ENCODE measurements at places on chromosomes 6 and 20.

DNA sequence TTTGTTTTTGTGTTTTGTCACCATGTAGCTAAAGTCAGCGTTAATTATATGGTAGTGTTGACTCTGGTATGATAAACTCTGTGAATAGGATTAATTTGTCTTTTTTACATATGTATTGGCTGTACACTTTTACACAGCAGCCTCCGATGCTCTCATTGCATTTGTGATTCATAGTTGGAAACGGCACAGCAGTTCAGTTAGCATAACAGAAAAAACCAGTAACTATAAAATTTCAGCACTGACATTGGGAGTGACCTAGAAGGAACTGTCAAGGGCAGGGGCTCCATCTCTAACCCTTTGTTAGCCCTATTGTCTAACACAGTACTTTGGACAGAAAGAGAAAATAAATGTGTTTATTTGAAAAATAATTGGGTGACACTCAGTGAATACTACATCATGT, 5.6 kb upstream of the BEND6 start:
- DNase-seq: no peak

DNA sequence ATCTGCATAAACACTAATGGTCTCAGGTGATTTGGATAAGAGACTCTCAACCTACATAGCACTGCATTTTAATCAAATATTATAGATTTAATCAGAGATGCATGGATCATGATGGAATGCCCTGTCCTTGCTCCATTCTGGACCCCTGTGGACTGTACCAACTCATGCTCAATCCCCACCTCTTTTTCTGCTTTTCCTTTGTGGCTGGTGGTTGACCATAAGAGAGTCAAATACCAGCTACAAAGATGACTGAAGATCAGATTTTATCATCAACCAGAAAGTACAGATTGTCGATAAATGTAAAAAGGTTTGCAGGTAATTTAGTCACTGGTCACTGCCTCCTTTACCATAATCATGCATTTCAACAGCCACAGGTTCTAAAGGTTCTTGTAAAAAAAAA, 116.2 kb downstream of the ME1 start:
- DNase-seq: no peak

GRCh38 chr6:5663259-5663658, 343.5 kb downstream of the NRN1 start:
- DNase-seq: no peak

- DNase-seq: no peak
Observed at GRCh38 chr20:62943396-62943795, 5.4 kb downstream of the GID8 start.

GRCh38 chr20:16096756-16097326, 476.4 kb downstream of the KIF16B start:
- no peak for DNase-seq

- DNase-seq: peak; percentile 93
Observed at GRCh38 chr6:35731736-35732532, 4.9 kb upstream of the ARMC12 start.

DNA sequence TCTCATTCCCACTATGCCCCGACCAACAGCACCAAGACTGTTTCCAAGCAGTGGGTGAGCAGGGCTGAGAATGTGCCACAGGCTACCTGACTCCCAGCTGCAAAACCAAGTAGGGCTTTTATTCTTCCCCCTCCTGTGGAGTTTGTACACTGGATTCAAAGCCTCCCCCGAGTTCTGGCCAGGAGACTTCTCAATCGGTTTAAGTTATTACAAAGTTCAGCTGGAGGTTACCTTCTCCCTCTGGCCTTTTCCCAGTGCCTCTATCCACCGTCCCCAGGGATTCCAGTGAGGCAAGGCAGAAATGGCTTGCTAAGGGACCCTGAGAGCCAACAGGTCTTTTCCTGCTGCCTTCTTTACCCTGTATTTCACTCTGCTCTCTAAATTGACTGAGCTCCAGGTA, 217.0 kb downstream of the ADGRG6 start:
- DNase-seq: no peak
